Right lobe of liver (tissue), 6 donors: ENCODE measurements at places on chromosomes 6 and 20.
A peak's percentile ranks its signal among the peaks of the same experiment; 100 is the strongest.

DNA sequence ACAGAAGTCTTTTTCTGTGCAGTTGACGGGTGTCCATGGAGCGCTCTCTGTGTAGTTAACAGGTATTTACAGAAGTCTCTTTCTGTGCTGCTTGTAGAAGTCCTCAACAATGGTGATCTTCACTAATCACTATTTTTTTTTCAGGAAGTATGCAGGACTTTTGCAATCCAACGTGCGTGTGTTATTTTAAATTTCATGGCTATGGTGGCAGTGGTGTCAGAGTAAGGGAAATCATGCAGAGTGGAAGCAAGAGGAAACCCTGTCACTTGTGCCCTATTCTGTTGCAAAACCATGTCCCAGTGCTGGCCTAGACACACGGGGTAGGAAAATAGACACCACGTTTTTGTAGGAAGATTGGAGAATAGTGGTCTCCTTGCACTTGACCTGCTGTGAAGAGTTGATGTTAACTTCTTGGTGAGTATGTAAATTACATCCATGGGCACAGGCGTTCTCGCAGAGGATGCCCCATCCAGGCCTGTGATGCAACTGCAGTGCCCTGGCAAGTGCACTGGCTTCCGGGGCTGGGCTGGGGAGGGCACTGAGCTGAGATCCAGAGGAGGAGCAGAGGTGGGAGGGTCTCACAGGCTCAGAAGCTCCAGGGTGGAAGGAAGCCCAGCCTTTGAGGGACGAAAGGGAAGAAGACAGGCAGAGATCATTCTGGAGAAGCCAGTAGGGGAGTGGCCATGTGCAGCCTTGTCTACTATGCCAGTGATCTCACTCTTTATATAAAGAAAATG lies 146.5 kb downstream of the SYCP2 start:
- no peak overlapping the region for H3K4me3 ChIP-seq
- H3K27ac ChIP-seq: no peak overlapping the region
- no peaks in the 10 kb centered on the region for H3K36me3 ChIP-seq
- H3K27me3 ChIP-seq: no peaks in the 10 kb centered on the region
- H3K4me1 ChIP-seq: no peaks in the 10 kb centered on the region
- no peak for DNase-seq

GRCh38 chr6:136502786-136503185 lies 47.4 kb downstream of the MAP7 start:
- DNase-seq: no peak
- H3K27ac ChIP-seq: no peak overlapping the region
- no peaks in the 10 kb centered on the region for H3K27me3 ChIP-seq
- H3K36me3 ChIP-seq: no peaks in the 10 kb centered on the region
- H3K4me1 ChIP-seq: peaks cover 3% of the 10 kb centered on the region
- no peak overlapping the region for H3K4me3 ChIP-seq

- H3K36me3 ChIP-seq: peaks cover 62% of the 10 kb centered on the region
- H3K4me3 ChIP-seq: no peak overlapping the region
- no peak overlapping the region for H3K27ac ChIP-seq
- no peaks in the 10 kb centered on the region for H3K27me3 ChIP-seq
- no peak for DNase-seq
Measured at GRCh38 chr6:148535976-148536375, 193.3 kb downstream of the SASH1 start.

- H3K4me1 ChIP-seq: peaks cover 47% of the 10 kb centered on the region
- no peak overlapping the region for H3K27ac ChIP-seq
- H3K4me3 ChIP-seq: no peak overlapping the region
- DNase-seq: no peak
- no peaks in the 10 kb centered on the region for H3K36me3 ChIP-seq
Measured at GRCh38 chr20:43554369-43554768, 4.5 kb upstream of the SGK2 start.

DNA sequence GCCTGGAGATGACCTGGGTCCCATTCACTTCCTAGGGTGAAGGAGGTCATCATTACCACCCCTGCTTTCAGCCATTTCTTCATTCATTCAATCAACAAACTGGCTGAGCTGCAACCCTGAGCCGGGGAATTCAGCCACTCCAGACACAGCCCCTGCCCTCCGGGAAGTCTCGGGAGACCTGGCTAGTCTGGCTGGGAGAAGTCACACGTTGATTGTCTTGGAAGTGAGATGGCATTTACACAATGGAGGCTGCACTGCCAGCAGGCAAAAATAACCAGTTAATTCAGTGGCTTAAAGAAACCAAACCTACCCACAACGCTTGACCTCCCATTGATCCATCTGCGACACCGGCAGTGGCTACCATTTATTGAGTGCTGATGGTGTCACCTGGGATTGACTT lies 2.0 kb upstream of the PMEPA1 start:
- no peaks in the 10 kb centered on the region for H3K27me3 ChIP-seq
- no peak overlapping the region for H3K4me3 ChIP-seq
- DNase-seq: no peak
- H3K27ac ChIP-seq: no peak overlapping the region
- H3K4me1 ChIP-seq: peaks cover 9% of the 10 kb centered on the region
- H3K36me3 ChIP-seq: no peaks in the 10 kb centered on the region

DNA sequence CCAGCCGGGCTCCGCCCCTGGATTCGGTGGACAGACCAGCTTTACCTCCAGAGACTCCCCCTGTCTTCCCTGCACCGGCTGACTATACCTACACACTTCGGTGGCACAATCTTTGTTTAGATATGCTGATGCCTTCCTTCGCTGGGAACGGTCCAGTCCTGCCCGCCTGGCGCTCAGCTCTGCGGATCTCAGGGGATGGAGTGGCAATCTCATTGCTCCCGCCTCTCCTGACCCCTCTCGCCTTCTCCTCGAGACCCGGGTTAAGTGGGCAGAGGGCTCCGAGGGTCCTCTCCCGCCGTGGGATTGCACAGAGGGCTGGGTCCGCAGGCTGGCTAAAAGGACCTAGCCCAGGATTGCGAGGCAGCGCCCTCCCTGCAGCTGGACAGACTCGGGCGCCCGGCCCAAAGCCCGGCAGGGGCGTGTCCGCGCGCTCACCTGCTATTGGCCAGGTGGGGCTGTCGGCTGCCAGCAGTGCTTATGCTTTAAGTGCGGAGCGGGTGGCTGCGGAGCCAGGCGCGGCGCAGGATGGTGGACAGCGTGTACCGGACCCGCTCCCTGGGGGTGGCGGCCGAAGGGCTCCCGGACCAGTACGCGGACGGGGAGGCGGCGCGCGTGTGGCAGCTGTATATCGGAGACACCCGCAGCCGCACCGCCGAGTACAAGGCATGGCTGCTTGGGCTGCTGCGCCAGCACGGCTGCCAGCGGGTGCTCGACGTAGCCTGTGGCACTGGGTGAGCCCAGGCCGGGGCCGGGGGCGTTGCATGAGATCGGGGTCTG lies at the start of gene GNMT:
TSS of gene GNMT (plus strand) at position 512 of the 777 bp plus-strand sequence. CDS start at position 526, 14 bp downstream.
- no peaks in the 10 kb centered on the region for H3K36me3 ChIP-seq
- no peak within 1 kb of the TSS for H3K27ac ChIP-seq
- peak within 1 kb of the TSS; percentile 86 for H3K4me3 ChIP-seq
- H3K27me3 ChIP-seq: no peaks in the 10 kb centered on the region
- H3K4me1 ChIP-seq: peaks cover 5% of the 10 kb centered on the region
- DNase-seq: peak; percentile 87

DNA sequence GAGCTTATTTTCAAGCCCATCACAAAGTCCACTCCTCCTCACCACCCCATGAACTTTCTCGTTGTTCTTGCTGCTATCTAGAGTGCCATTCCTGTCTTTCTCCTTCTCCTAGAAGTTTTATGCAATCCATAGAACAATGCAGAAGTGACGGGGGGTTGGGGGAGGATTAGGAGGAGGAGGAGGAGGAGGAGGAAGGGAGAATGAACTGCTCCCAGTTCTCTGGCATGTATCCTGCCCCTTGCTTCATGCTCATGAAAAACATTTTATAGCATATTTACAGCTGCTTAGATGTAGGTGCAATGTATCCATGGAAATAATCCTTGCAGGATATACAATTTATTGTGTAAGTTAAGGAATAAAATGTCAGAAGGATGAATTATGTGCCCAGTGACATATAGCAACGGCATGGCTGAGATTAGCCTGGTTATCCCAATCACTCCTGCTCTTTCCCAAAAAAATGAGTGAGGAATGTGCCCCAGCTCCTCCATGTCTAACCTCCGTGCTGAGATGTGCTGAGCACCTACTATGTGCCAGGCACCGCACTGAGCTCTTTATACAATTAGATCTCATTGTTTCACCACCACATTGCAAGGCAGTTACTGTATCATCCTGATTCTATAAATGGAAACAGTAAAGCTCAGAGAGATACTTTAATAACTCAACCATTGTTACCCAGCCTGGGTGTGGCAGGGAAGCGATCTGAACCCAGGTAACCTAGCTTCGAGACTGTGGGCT lies 41.6 kb upstream of the TFAP2C start:
- H3K27ac ChIP-seq: no peak overlapping the region
- no peaks in the 10 kb centered on the region for H3K4me1 ChIP-seq
- no peak overlapping the region for H3K4me3 ChIP-seq
- H3K27me3 ChIP-seq: no peaks in the 10 kb centered on the region
- no peaks in the 10 kb centered on the region for H3K36me3 ChIP-seq
- DNase-seq: no peak

DNA sequence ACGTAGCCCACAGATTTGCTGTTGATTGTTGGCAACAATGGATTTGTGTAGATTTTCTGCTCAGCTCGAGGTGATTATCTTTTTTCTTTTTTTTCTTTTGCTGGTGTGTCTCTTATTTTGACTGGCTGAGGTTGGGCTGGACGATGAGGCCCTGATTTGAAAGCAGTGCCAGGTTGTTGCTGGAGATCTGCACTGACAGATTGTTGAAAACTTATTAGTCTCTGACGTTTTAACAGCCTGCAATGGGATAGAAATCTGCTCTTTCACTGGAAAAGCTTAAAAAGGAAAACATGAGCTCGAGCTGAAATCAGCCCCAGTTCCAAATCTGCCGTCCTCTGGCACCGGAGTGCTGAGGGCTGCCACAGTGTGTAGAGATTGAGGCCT lies 87.7 kb downstream of the PDE7B start:
- no peaks in the 10 kb centered on the region for H3K27me3 ChIP-seq
- H3K4me3 ChIP-seq: no peak overlapping the region
- H3K27ac ChIP-seq: no peak overlapping the region

GRCh38 chr20:24669701-24670100 lies 200.3 kb downstream of the SYNDIG1 start:
- H3K4me1 ChIP-seq: no peaks in the 10 kb centered on the region
- H3K27me3 ChIP-seq: no peaks in the 10 kb centered on the region
- no peaks in the 10 kb centered on the region for H3K36me3 ChIP-seq
- H3K4me3 ChIP-seq: no peak overlapping the region
- no peak for DNase-seq
- no peak overlapping the region for H3K27ac ChIP-seq

DNA sequence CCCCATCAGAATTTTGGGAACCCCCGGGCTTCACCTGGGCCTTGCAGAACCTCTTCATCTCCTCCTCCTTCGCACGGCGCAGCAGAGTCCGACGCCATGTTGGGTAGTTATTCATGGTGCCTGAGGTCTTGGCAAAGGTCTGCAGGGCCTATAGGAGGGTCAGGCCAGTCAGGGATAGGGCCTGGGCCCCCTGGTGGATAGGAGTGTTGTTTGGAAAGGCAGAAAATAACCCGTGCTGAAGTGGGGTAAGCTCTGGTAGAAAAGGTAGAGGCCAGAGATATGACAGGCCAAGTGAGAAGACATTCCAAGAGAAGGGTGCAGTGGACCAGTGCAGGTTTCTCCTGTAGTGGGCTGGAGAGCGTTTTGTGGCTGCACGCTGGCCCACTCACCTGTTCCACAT lies 4.9 kb downstream of the SMPD2 start:
- H3K27me3 ChIP-seq: no peaks in the 10 kb centered on the region
- no peak overlapping the region for H3K4me3 ChIP-seq
- no peaks in the 10 kb centered on the region for H3K4me1 ChIP-seq
- no peaks in the 10 kb centered on the region for H3K36me3 ChIP-seq

DNA sequence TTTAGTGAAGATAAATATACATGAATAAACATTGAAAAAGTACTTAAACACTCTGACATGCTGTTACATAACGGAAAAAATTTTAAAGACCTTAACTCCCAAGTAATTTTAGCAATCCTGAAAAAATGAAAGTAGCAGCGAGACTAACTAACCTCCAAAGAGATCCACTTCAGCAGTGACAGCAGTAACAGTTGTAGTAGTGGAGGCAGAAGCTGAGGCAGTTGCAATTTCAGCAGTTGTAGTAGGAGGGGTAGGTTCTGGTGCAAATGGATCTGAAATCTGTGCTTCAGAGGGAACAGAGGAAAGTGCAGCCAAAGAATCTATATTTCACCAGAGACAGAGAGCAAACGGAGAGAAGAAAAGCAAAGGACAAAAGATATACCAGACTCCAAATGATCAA lies 88.8 kb downstream of the PRSS35 start:
- H3K4me3 ChIP-seq: no peak overlapping the region
- DNase-seq: no peak
- no peaks in the 10 kb centered on the region for H3K27me3 ChIP-seq
- H3K4me1 ChIP-seq: no peaks in the 10 kb centered on the region

DNA sequence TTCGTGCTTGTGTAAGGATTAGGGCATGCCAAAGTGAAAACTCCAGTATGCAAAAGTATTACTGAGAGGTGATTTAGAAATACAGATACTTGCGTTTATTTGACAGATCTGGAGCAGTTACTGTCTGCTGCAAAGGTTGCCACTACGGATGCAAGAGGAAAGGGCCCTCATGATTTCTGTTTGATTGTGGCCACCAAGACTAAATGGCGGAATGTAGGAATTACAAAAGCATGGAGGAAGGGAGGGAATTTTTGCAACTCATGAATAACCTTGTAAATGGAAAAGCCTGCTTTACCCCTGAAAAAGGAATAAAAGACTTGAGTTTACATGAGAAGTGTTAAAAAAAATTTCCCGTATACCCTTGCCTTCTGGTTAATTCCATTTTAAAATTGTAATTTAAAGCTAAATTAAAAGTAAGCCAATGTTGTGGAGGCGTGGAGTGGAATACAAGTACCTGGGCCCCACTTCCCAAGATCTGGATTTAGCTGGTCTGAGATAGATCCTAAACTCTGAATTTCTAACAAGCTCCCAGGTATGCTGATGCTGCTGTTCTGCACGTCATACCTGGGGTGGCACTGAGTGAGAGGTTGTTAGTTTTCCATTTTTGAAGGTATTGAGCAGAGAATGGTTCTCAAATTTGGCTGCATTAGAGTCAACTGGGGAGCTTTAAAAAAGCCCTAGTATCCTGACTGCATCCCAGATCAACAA lies 56.6 kb upstream of the NKX2-2 start:
- H3K36me3 ChIP-seq: no peaks in the 10 kb centered on the region
- H3K4me3 ChIP-seq: no peak overlapping the region
- H3K27me3 ChIP-seq: no peaks in the 10 kb centered on the region

DNA sequence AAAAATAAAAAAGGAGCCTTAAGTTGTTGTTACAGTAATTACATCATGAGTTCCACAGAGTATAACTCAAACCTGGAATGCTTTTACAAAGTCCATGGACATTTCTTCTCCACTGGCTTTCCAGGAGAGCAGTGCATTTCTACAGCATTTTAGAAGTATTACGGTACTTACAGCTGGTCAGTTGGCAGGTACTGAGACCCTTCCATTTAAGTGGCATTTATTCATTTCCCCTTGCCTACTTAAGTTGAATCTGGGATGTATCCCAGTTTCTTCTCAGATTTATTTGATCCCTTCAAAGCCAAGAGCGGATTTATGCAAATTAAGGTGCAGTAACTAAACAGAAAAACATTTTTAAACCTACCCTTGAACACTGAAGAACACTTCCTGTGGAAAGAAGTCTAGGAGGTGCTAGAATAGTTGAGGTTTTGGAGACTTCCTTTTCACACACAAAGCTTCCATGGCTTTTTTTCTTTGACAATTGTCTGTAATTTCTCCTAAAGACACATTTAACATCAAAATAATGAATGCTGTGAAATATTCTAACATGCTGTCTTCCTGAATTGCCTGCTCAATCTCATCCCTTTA lies 3.4 kb downstream of the PRDM13 start:
- H3K27ac ChIP-seq: no peak overlapping the region
- DNase-seq: no peak
- peaks cover 54% of the 10 kb centered on the region for H3K27me3 ChIP-seq
- no peaks in the 10 kb centered on the region for H3K36me3 ChIP-seq
